ENCODE measurements at places on chromosomes 5 and 9.

DNA sequence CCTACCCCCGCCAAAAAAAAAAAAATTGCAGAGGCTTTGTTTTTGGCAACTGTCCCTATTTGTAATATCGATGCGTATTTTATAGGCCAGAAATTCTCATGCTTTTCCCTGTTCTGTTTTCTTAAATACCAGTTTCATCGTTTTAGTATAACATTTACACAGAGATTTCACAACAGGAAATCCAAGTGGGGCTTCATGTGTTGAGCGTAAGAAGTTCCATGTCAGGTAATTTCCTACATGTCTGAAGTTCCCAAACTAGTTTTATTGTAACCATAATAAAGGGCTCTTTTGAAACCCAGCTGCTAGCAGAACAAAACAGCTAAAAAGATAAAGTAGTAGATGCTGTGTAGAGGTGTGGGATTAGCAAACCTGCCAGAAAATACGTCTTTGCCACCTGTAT lies 4.2 kb downstream of the SMC5 start:
- no peak for DNase-seq

DNA sequence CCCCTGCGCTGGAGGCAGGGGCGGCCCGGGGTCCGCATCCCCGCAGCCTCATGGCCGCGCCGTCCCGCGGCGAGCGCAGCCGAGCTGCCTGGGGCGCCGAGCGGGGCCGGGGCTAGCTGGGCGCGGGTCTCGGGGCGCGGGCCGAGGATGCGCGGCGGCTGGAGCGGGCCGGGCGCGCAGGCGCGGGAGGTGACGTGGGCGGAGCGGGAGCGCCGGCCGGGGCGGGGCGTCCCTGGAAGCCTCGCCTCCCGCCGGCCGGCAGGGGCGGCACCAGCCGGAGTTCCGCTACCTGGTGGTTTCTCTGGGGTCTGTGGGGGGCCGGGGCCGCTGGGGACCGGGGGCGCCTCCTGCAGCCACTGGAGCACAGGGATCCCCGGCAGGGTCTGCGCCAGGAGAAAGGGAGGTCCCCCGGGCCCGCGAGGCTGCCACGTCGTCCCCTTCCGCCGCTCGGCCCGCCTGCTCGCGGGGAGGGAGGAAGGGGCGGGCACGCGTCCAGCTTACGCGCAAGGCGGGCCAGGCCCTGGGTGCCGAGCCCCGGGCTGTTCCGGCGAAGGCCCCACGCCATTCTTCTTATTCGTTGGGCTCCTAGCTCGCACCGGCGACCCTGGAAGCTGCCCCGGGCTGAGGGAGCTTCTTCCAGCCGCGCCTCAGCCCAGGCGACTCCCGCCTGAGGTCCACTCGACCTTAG lies at the start of gene LPCAT1:
TSS of gene LPCAT1 (minus strand) at position 168 of the 688 bp plus-strand sequence. CDS start at position 52, 116 bp downstream.
- DNase-seq: peak; percentile 62

GRCh38 chr5:96924016-96924443 lies 11.8 kb upstream of the LNPEP start:
- DNase-seq: no peak

DNA sequence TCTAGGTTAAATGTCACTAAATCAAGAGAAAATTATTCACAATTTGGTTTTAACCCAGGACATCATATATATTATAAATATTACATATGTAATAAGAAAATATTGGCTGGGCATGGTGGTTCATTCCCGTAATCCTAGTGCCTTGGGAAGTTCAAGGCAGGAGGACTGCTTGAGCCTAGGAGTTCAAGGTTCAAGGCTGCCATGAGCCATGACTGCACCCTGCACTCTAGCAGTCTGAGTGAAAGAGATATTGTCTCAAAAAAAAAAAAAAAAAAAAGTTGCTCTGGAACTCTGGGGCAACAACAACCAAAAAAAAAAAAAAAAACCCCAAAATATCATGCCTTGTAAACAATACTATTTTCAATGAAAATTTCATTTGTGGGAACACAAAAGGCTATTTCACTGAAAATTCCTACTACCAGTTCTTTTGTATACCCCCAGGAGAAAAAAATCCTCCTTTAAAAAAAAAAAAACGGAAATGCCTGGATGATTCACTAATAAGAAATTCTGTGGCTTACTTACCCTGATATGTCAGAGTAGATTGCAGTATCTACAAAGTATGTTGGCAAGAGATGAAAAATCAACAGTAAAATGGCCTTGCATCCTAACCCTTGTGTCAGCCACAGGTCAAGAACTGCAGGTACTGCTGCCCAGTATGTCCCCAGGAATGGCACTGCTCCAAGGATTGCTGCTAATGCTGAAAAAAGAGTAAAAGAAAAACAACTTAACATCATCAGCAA lies 22.6 kb upstream of the CTNNAL1 start:
- DNase-seq: no peak

- no peak for DNase-seq
Measured at GRCh38 chr5:129133553-129133952, 39.0 kb downstream of the ISOC1 start.

GRCh38 chr5:54523534-54523933 lies 6.0 kb downstream of the SNX18 start:
- no peak for DNase-seq

DNA sequence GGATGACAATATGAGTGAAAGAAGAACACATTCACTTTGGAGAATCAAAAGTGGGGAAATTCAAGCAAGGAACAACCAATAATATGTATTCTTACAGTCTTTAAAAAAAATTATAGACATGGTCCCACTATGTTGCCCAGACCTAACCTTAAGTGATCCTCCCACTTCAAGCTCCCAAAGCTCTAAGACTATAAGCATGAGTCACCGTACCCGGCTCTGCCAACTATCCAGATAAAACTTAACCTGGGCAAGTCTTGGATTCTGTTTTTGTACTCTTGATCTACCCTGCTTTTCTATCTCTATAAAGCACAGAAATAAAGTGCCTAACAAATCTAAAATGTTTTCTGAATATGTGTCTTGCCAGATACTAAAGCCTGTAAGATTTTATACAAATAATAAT lies 30.9 kb downstream of the CEMIP2 start:
- no peak for DNase-seq
